ENCODE measurements at places on chromosomes 6 and 20.

- DNase-seq: no peak
Measured at GRCh38 chr6:116376149-116376548, 5.4 kb downstream of the DSE start.

- DNase-seq: no peak
Measured at GRCh38 chr20:57837208-57838035, 127.6 kb upstream of the PMEPA1 start.

GRCh38 chr20:22354647-22355046, 229.7 kb downstream of the FOXA2 start:
- DNase-seq: no peak

DNA sequence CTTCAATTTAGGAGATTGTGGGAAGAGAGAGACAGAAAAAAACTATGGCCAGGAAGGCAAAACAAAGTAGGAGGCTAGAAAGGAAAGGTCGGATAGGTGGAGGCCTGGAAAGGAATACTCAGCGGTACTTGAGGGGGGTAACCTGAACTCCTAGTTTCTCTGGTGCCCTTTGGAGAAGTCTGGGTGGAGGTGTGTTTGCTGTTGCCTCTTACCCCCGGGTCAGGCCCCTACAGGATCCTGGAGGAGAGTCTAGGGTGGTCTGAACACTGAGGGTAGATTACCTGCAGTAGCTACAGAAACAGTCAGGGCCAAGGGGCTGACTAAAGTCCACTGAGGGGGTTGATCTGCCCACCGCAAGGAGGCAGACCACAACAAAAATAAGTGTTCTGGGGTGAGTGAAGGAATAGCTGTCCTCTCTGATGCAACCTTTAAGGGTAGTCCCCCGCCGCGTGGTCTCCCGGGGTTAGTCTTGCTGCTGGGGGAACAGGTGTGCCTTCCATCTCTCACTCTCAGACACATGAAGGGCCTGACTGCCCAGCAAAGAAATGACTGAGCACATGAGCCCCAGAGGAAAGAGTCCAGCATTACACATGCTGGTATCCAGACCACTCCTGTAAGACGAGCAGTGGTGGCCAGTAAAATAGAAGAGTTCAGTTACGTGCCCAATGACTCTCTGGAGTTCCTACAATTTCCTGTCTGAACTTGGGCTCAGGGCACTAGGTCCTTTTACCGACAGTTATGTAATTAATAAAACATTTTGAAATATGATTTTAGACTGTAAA, 59.5 kb downstream of the MTHFD1L start:
- DNase-seq: no peak

DNA sequence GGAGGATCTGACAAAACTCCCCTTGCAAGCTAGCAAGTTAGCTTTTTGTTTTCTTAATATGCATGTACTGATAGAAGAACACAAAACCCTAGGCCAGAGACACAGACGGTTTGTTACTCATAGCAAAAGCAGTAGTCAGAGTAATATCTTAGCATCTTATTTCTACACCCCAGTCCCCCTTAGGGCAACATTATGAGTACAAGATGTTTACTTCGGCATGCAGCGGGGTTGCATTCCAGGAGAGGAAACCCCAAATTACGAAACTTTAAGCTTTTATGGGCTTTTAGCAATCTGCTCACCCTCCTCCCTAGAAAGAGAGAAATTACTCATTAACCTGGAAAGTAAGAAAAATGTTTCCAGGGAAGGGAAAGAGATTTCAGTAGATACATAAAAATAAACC, 1286.9 kb downstream of the EPHA7 start:
- no peak for DNase-seq

DNA sequence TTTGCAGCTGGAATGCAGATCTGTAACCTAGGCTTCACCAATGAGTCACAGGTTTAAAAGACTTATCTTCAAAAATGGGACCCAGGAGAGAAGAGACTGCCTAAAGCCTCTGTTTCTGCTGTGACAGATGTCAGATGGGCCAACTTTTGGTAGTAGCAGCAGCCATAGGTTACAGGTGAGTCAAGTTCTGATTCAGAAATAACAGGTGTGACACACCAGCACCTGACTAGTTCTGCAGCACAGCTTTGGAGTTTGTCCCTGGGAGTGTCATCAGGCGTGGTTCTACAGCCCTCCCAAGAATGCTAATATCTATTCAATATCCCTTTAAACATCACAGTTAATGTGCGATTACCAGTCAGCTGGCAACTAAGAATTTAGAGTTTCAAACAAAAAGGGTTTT, 121.9 kb upstream of the BTN3A2 start:
- no peak for DNase-seq

- DNase-seq: no peak
Measured at GRCh38 chr6:149347067-149347466, 29.6 kb downstream of the TAB2 start.

- DNase-seq: no peak
Measured at GRCh38 chr6:10901770-10902169, 14.9 kb downstream of the SYCP2L start.

GRCh38 chr20:2838170-2838797, 2.2 kb downstream of the PCED1A start:
- no peak for DNase-seq

DNA sequence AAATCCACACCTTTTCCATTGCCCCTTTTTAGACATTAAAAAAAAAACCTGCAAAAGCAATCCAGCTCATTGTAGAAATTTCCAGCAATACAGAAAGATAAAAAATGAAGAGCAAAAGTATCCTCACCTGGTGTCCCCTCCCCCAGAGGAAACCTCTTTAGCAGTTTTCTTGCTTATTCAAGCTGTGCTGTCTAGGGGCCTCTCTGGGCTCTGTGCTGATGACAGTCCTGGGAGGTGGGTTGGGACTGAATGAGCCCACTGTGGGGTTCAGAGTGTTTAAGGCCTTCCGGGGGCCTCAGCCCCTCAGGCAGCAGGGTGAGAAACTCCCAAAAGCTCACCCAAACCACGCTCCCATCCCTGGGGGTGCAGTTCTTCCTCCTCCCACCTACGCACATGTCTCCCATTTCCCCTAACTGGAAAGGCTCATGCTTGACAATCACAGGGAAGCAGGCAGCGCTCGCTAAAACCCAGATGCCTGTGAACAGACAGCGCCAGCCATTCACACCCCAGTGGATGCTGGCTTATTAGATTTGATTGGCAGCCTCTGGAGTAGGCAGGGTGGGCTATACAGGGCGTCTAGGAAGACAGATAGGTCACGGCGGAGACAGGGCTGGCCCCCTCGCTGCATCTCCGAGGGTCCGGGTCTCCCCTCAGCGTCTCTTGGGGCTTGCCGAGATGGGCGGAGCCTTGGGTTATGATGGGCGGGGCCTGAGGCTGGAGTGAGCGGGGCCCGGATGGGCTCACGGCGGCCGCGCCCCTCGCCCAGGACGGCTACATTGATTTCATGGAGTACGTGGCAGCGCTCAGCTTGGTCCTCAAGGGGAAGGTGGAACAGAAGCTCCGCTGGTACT, 4.6 kb downstream of the GUCA1A start:
- DNase-seq: no peak

- no peak for DNase-seq
Measured at GRCh38 chr6:33689879-33690278, 21.6 kb downstream of the UQCC2 start.

- no peak for DNase-seq
Measured at GRCh38 chr6:132084811-132085509, 133.8 kb upstream of the CCN2 start.

DNA sequence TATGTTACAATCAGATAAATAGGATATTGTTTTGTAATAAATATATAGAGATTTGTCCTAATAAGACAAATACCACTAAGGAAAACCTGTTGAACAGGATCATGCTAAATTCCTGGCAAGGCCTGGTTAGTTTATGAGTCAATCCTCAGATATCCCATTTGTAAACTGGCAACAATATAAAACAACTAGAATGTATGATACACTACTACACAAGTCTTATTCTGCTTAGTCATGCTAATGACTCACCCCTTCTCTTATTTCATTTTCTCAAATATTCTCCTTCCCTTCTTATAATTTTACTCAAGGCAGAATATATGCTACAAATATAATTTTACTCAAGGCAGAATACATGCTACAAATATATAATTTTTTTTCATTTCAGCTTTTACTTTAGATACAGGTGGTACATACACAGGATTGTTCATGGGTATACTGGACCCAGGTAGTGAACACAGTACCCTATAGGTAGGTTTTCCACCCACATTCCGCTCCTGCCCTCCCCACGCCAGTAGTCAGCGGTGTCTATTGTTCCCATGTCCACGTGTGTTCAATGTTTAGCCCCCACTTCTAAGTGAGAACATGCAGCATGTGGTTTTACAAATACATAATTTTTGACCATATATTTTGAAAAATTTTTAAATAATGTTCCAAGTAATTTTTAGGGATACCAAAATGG, 6.3 kb downstream of the OSER1 start:
- no peak for DNase-seq

DNA sequence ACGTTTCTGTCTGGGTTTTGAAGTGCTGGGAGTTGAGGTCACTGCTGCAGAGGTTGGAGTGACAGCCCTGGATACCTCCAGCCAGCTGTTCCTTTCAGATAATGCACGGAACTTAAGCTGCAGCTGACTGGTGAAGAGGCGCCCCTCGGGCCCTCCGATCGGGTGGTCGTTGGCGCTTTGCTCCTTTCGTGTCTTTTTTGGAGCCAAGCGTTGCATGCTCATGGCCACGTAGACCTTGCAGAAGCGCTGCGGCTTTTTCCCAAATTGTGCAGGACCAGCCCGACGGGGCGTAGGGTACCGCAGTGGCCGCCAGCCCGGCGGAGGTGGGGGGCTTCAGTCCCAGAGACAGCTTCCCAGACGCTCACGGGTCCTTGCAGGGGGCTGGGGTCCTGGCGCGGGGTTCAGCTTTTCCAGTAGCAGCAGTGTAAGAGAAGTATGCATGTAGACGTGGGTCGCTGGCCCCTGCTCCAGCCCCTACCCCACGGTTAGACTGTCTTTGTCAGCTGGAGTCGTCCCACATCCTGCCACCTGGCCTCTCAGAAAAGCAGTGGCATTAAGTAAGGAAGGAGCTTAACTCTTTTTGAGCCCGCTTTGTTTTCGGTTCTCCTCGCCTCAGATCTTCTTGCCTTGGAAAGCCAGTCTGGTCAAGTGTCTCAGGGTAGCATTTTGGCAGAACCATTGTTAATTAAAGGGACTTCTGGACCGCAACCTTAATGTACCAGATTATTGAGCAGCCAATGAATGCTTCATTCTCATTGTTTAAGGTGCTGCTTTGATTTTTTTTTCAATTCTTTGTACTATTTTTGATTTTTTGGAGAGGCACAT, 838 bp downstream of the TNFAIP3 start:
- DNase-seq: no peak

- DNase-seq: peak; percentile 46
Measured at GRCh38 chr6:27251112-27251605, 3.7 kb downstream of the PRSS16 start.

GRCh38 chr20:53923566-53924369, 146.6 kb downstream of the BCAS1 start:
- no peak for DNase-seq

DNA sequence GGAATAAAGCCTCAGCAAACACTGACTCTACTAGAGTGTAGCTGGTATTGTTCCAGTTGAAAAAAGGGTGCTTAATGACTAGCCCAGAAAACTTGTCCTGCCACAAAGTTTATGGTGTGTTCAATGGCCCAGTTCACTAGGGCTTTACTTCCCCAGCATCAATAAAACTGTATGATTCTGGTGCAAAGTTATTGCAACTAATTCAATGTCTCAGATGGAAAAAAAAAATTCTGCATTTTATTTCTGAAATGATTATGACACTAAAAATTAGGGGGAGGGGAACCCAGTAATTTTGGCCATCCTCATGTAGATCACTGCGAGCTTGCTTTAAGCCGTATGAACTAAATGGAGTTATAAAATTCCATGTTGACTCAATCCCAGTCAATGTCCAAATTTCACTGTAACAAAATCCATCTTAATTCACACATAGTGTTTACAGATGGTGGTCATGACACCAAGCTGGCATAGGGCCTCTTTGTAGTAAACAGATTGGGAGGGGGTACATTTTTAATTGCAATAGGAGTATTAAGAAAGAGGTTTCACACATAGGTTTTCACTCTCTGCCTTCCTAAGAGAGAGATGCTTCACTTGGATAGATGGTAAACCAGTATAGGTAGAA, 41.2 kb downstream of the PTPRK start:
- no peak for DNase-seq

- DNase-seq: no peak
Measured at GRCh38 chr6:141685416-141685815, 447.3 kb upstream of the GJE1 start.

All from activated CD4-positive, alpha-beta T cell treated with anti-CD3 and anti-CD28 coated beads for 24 hours (primary cell).